Stimulated activated CD4-positive, alpha-beta T cell treated with anti-CD3 and anti-CD28 coated beads, TNF-alpha, amount 100 ng/mL, for 24 hours (primary cell): ENCODE measurements at places on chromosomes 5 and 9.

DNA sequence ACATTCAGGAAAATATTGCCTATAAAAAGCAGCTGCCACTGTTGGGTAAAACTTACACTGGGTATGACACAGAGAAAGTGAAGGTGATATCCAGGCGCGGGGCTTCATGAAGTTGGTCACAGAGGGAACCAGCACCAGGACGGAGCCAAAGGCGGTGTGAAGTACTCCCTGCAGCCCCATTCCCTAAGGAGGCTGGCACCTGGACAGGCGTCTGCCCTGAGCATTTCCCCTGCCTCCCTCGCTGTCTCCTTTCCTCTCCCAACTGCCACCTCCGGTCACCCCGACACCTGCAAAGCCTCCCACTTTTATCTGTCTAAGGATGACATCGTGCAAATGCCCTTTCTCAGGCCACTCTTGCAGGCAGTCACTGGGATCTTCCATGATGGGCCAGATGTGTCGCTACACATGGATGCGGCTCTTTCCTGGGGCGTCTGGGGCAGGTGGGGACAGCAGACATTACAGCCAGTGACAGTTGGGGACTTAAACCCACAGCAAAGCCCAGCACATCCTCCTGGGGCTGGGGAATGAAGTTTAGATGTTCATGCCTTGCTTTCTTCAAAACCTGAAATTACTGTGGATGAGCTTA lies 367.7 kb upstream of the IRX4 start:
- no peak for DNase-seq

DNA sequence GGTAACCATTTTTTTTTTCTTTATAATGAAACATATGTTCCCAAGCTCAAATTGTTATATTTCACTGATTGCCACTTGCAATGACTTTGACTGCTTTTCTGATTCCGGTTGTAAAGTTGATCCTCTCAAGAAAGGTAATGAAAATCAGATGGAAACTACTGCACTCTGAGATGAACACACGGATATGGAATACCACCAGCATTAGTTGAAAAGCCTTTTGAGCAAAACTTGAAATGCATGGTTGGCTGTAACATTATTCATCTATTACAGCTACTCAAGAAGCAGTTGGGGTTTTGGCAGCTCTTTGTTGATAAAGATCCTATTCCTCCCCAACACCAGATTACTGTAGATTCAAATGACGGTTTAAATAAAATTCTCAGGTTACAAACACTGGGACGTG lies 591.6 kb upstream of the DMAC1 start:
- no peak for DNase-seq

- no peak for DNase-seq
Measured at GRCh38 chr5:41649659-41650058, 139.3 kb upstream of the PLCXD3 start.

GRCh38 chr5:81134066-81134465 lies 99.1 kb upstream of the CKMT2 start:
- no peak for DNase-seq

DNA sequence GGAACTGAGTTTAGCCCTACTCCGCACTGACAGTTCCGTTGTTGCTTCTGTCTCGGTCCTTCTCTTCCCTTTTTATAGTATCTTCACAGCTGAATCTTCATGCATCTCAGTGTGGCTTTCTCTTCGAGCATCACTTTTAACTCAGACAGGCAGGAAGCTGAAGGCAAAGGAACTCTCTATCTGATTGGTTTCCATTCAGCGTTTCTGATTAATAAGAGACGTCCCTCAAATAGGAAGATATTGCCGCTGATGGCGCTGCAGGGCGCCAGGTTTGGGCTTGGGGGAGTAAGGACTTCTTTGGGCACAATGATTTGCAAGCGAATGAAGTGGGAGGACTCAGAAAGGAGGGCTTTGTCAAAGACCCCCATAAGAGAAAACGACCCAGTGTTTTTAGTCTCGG lies at the start of gene CDH9:
Gene CDH9, minus strand, starts transcription at position 111 of the 400 bp plus-strand sequence. CDS start 50,253 bp downstream, outside the sequence.
- no peak for DNase-seq

- DNase-seq = no peak
Measured at GRCh38 chr5:57402348-57402747, 80.3 kb downstream of the ACTBL2 start.

- no peak for DNase-seq
Measured at GRCh38 chr9:79390077-79390698, 181.6 kb upstream of the TLE4 start.

GRCh38 chr5:159481751-159482150 lies 151.5 kb upstream of the IL12B start:
- no peak for DNase-seq
